Transverse colon (tissue), 4 donors: ENCODE measurements at places on chromosomes 2 and 18.

GRCh38 chr2:160666154-160667060, 172.8 kb upstream of the RBMS1 start:
- DNase-seq = no peak

DNA sequence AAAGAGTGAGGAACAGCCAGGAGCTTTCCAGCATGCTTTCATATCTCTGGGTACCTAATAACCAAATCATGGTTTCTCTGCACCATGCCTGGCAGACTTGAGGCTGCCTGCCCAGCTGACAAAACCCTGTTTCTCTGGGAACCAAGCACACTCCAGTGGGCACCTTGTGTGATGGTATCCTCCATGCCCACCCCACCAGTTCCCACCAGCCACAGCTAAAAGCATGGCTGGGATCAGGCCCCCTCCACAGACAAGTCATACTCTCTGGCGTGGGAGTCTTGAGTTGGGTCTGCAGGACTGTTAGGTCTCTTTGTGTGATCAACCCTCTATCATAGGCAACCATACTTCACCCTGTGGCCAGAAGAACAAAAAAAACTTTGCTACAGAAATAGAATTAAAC, 56.0 kb downstream of the TMEM163 start:
- DNase-seq = no peak

DNA sequence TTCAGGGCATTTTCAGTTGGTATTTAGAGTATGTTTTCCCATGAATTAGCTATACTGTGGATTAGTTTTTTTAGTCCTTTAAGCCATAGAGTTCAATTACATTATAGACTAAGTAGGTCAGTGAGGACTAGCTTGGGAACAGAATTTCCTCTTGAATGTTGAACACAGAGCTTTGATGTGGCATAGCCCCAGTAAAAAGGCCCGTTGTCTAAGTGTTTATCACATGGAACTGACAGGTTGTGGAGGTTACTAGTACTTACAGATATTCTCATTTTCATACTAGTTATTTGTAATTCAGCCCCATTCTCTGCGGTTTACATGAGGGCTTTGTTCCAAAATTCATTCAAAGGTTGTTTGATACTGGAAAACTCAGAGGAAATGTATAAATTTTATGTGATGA, 6.2 kb downstream of the INSIG2 start:
- DNase-seq = no peak

DNA sequence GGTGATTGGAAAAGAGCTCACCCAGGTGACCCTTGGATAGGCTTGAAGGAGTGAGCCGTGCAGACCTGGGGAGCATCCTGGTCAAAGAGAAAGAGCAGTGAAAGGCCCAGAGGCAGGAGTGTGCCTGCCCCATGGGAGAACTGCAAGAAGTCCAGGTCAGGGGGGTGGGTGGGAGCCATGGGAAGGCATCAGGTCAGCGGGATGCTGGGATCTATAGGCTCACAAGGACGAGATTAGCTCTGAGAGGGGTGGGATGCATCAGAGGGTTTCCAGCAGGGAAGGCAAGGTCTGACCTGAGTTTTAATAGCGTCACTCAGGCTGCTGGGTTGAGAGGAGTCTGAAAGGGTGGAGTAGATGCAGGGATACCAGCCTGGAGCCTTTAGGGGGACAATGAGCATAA, 158.6 kb downstream of the SMAD7 start:
- DNase-seq = no peak

DNA sequence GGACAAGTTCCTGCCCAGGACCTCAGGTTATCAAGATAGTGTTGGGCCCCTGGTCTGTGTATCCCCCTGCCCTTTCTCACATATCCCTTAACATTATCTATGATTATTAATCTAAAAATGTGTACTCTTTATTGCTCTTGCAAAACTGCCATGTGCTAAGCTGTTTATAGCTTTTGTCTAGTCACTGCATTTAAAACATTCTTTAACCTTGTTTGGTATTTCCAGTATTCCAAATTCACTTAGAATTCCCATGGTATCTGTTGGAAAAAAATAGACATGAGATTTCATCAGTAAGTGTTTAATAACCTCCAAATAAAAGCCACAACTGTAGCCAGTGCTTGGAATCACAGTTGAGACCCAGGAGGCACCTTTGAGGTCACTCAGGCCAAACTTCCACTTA, 16.2 kb upstream of the GLS start:
- no peak for DNase-seq

- DNase-seq = no peak
These were observed 6.8 kb downstream of the TBR1 start for GRCh38 chr2:161422816-161423403.

GRCh38 chr2:59882279-59882678, 671.2 kb downstream of the BCL11A start:
- DNase-seq = no peak

GRCh38 chr18:58032233-58032632, 11.8 kb upstream of the NEDD4L start:
- DNase-seq = no peak

GRCh38 chr2:100971221-100971620, 30.9 kb upstream of the RPL31 start:
- DNase-seq = no peak

GRCh38 chr2:33221046-33221784, 255.2 kb upstream of the RASGRP3 start:
- DNase-seq = no peak

GRCh38 chr2:17661460-17661859, 92.2 kb downstream of the SMC6 start:
- DNase-seq = no peak

DNA sequence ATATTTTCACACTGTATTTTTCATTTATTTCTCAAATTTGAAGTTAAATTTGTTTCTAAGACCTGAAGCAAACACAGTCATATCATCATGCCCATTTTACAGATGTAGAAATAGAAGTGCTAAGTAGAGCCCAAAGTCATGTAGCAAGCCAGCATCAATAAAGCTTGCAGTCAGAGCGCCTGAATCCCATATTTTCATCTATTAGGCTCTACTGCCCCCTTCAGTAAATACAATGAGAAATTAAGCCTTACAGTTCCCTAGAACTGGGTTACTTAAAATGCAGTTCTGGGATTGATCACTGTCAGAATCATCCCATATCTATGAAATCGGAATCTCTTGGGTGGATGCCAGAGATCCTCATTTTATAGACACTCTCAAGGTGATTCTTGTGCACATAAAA, 419.9 kb downstream of the TGIF1 start:
- DNase-seq = no peak

GRCh38 chr2:221786297-221786926, 214.3 kb upstream of the EPHA4 start:
- DNase-seq = no peak

DNA sequence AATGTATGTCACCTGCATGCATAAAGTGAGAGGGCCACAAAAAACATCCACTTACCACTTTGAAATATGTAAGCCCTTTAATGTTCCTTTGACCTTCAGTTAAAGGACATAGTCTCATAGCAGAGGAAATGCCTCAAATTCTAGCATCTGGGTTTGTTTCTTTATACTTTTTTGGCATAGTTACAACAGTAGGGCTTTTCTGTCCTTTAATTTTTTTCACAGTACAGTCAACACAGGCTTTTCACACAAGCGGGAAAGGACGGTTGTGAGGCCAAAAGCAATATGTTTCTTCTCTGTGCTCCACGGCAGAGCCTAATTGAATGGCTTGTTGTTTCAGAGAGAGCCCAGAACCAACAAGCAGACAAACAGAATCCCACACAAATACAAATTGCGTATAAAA, 57.6 kb downstream of the CRIM1 start:
- no peak for DNase-seq

- peak; percentile 31 for DNase-seq
These were observed 72.6 kb upstream of the ZNF532 start for GRCh38 chr18:58792086-58792485.

- DNase-seq = peak; percentile 69
These were observed 24.4 kb downstream of the ZNF892 start for GRCh38 chr2:95231723-95232122.

DNA sequence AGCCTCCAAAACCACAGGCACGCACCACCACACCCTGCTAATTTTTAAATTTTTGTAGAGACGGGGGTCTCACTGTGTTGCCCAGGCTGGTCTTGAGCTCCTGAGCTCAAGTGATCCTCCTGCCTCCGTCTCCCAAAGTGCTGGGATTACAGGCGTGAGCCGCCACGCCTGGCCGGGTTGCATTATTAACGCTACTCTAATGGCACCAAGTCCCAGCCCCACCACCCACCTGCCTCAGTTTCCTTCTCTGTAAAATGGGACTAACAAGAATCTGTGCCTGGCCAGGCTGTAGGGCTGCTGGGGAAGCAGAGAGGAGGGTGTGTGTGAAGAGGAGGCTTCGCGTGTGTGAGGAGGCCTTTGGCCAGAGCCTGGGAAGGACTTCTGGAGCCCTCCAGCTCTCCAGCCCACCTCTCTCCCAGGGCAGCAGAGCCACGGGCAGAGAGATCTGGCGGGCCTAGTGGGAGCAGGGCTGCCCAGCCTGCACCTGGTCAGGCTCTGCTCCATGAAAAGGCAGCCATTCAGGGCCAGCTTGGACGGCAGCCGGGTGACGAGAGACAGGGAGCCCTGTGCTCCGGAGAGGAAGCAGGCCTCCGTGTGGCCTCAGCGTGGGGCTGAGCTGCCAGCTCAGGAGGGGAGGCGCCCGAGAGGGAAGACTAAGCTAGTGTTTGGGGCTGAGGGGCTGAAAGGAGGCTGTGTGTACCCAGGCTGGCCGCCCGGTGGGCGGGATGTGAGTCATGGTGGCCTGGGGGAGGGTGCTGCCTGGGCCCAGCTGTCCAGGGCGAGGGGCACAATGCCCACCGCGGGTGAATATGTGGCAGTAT, 7.4 kb upstream of the B3GNT7 start:
- no peak for DNase-seq

DNA sequence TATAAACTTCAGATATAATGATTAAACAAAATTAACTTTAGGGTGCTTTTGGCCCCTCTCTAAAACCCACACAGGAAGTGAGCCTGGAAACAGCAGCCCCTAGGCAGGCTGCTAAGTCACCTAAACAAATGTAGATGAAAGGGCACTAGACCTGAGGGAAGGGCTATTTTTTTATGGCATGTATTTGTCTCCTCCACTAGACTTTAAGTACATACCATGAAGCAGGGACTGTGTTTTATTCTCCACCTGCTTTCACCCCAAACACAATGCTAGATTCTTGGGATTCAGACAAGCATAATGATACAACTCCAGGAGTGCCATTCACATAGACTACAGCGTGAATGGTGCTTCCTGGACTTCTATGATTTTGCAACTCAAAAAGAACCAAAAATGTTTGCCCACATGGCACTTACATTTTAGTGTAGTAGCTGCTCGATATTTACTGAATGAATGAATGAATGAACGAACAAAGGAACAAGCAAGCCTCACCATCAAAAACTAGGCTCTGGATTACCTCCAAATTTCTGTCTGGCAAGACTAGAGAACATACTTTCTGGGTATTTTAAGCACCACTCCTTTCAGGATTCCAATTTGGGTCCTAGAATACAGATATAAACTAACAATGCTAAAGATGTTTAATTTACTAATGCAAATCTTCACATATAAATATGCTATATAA, 10.1 kb downstream of the ATAD2B start:
- DNase-seq = no peak

- DNase-seq = no peak
These were observed 16.2 kb upstream of the CLASP1 start for GRCh38 chr2:121665504-121665903.

DNA sequence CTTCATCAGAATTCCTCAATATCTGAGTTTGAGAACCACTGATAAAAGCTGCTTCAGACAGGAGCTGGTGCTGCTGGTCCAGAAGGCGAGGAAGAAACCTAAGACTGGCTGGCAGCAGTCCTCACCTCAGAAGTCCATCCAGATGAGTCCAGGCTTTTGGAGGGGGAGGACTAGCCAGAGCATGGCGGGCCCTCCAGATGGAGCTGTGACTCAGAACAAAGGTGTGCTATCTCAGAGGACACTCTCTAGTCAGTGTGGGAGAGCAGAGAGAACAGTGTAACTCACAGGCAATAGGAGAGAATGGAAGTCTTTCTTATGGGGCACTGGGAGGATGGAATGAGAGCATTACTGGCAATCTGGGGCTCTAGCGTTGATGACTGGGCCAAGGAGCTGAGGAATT, 191.4 kb downstream of the NYAP2 start:
- DNase-seq = no peak

DNA sequence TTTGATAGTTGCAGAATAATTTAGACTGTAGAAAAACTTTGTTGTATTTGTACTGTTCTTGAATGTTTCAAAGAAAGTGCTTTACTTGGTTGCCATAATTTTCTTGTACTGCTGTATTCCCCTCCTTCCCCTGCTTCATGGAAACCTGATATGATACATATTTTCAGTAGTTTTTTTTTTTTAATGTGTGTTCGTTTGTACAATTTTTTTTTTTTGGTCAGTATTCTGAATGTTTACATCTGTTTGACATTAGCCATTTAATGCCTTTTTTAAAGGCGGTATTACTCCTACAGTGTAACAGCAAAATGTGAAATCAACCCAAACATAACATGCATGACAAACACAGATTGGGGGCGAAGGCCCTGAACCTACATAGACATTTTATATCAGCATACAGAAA, 172.3 kb downstream of the ASXL3 start:
- DNase-seq = no peak

DNA sequence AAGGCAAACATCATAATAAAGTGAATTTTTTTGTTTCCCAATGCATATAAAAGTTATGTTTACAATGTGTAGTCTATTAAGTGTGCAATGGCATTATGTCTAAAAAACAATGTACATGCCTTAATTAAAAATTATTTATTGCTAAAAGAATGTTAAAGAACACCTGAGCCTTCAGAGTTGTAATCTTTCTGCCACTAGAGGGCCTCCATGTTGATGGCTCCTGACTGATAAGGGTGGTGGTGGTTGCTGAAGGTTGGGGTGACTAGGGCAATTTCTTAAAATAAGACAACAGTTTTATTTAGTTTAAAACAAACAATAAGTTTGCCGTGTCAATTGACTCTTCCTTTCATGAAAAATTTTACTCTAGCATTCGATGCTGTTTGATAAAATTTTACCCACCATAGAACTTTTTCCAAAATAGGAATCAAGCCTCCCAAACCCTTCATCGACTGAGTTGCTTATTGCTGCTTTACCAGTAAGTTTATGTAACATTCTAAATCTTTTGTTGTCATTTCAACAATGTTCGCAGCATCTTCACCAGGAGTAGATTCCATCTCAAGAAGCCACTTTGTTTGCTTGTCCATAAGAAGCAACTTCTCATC, 32.3 kb downstream of the MAP3K2 start:
- DNase-seq = no peak

DNA sequence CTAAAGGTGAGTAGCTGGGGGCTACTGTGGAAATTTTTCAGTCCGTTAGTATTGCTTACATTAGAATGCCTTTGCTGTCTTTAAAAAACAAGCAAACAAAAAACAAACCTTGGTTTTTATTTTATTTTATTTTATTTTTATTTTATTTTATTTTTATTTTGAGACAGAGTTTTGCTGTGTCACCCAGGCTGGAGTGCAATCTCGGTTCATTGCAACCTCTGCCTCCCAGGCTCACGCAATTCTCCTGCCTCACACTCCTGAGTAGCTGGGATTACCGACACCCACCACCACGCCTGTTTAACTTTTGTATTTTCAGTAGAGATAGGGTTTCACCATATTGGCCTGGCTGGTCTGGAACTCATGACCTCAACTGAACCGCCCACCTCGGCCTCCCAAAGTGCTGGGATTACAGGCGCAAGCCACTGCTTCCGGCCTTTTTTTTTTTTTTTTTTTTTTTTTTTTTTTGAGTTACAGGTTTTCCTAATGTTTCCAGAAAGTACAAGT, 732.6 kb downstream of the KCNJ3 start:
- DNase-seq = no peak

- DNase-seq = no peak
These were observed 150.6 kb downstream of the RTN4 start for GRCh38 chr2:54899576-54900200.
